Hematopoietic multipotent progenitor cell treated with erythropoietin and hydrocortisone succinate and interleukin-3 and kit ligand, for 6 days (in vitro differentiated cells): ENCODE measurements at places on chromosomes 2 and 18.

DNA sequence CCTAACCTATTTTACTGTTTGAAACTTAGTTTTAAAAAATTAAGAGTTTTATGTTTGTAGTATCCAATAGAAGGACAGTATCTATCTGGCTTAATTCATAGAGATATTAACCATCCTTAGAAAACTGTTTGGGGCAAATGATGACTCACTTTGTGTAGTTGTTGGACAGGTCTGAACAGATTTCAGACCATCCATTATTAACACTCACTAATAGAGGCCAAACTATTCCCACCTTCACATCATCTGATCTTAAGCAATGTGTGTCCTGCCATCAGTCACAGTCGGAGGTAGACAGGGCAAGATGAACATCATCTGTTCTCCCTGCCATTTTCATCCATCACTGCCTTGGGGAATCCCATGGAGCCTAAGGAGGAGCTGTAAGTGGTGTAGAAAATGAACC is 164.6 kb upstream of the DCC start:
- DNase-seq, result no peak

GRCh38 chr18:79217979-79218604 is 148.9 kb downstream of the ATP9B start:
- no peak for DNase-seq

DNA sequence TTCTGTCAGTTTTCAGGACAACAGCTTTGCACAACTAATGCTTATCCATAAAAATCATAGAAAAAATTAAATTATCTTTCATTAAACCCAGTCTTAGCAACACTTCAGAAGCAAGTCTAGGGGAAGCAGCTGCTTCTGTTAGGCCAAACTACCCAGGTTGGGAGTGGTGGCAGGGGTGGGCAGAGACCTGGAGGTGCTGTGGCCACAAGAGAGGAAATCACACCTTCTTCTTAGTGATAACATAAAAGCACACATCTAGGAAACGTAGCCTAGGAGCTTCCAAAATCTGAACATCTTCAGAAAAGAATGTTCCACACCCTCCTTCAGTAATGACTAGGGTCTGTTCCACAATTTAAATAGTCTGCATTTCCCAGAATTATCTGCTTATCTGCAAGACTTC is 32.3 kb upstream of the FRZB start:
- DNase-seq, result no peak

DNA sequence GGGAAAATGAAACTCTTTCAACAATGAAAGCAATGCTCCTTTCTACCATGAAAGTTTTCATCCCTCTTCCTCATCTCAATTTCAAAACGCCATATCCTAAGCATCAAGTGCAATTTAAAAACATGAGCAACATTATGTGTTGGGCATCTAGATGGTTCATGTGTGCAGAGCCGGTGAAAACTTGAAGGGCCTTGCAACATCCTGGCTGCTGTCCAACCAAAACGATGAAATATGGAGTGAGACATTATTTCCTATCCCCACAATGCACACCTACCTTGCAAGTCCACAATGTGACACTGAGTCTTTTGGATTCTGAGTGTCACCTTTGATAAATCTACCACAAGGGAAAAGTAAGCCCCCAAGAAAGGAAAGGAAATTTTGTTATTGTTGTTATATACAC is 110.0 kb downstream of the NCKAP5 start:
- no peak for DNase-seq

GRCh38 chr2:46116150-46116549 is 181.1 kb upstream of the EPAS1 start:
- DNase-seq, result no peak

GRCh38 chr18:55088000-55088401 is 128.7 kb upstream of the CCDC68 start:
- DNase-seq, result no peak

DNA sequence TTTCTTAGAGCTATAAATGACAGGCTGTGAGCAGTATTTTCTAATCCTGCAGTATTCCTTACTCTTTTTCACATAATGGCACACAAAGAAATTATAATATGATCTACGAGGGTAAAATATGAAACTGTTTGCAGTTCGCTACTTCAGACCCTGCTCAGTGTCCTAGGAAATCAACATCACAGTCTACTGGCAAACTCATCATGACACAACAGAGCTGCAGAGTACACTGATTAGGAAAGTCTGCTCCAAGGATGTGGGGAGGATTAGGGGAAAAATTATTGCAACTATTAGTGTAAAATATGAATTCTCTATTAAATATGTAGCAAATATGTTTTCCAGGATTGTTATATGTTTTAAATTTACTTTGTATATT is 149.2 kb upstream of the REG3G start:
- DNase-seq, result no peak

DNA sequence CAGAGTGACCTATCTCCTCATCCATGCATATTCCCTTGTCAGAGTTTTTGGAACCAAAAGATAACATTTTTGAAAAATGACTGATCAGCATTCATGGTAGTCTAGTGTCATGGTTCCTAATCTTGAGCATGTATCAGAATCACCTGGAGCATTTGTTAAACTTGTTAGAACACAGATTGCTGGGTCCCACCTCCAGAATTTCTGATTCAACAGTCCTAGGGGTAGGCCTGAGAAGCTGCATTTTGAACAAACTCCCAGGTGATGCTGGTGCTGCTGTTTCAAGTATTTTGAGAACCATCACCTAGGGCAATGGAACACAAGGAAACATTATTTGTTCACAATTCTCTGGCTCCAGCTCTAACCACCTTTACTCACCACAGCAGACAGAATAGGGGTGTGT is 21.0 kb downstream of the TMEM200C start:
- DNase-seq, result no peak

DNA sequence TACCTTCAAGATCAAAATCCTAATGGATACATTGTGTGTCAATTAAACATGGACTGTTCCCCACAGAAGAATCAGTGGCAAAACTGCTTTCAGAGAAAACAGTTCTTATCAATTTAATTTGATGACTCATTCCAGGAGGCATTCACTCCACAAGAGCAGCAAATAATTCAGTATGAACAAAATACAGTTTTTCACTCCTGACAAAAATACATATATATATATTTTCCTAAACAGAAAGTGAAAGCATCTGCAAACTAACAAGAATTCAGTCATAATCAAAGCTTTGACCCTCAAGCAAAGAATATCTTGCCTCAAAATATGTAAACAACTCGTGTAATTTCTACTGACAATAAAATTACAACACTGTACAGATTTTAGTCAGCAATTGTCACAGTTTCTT is 685.1 kb upstream of the SLC8A1 start:
- DNase-seq, result no peak

DNA sequence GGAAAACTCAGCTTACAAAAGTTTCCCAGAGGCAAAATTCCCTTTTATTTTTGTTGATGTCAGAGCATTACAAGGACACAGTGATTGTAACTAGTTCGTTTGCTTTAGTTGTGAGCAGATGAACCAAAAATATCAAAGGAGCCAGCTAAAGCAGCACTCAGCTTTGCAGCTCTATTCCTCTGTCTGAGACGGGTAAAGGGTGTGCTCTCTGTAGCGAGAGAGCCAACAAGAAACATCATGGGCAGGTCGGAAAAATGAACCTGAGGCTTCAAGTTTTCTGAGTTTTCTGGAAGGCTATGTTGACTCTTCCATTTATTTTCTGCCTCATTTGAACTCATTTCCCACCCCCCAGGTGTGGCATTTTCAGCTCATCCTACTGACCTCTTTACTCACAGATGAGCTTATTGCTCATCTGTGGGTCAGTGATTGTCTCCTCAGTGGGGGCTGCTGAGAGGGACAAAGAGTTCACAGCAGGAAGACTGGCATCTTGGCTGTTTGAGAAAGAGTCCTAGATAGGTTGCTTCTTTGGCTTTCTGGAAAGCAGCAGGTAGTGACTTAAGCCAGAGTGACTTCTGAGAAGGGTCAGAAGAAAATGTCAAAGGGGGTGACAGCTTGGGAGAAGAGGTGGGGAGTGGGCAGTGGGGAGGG is 66.6 kb upstream of the EPC2 start:
- no peak for DNase-seq

DNA sequence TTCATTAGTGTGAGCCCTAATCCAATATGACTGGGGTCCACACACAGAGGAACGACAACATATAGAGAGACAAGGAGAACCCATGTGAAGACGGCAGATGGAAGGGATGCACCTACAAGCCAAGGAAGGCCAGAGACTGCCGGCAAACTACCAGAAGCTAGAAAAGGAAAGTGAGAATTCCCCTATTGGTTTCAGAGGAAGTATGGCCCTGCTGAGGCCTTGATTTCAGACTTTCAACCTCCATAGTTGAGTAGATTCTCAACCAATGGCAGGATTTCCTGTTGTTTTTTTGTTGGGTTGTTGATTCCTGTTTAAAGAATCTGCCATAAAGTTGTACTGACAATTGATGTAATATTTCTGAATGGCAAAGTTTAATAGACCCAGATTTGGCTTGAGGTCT is 241.5 kb downstream of the SATB2 start:
- DNase-seq, result no peak
